ENCODE measurements at places on chromosomes 1 and 21.

- DNase-seq = no peak
Observed at GRCh38 chr1:230005040-230005439, 62.0 kb upstream of the GALNT2 start.

DNA sequence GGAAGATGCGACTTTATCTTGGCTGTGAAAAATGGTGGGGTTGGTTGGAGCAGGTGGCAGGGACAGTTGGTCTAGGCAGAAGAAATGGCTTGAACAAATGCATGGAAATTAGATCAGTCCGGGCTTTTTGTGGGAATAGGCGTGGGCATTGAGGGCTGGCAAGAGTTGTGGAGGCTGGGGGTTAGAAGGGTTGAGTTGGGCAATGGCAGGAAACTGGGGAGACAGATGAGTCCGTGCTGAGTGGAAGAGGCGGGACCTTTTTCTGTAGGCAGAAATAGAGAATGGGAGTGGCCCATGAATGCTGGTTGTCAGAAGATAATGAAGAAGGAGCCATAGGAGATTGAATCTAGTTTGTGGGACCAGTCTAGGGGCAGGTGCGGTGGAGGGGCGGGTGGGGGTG, 6.9 kb downstream of the PDPN start:
- DNase-seq = no peak

GRCh38 chr1:19643602-19644394, at the start of gene NBL1:
Gene NBL1, plus strand, starts transcription at chr1:19644311. Its CDS starts 10,720 bp downstream, at chr1:19655031.
- peak; percentile 75 for DNase-seq

DNA sequence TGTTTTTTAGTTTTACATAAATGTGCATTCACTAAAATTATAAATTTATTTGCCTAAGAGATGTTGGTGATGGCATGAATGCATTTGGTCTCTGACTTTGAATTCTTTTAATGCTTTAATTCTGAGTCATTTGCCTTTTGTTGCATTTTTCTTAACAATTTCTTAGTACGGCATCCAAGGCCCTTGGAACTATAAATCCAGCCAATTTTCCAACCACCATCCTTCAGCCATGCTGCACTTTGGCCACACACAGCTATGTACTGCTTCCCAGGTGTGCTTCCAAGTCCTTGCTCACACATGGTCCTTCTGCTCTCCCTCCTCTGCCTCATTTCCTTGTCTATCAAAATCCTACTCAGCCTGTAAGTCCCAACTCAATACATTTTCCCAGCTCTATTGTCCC, 161.0 kb downstream of the DHRS3 start:
- no peak for DNase-seq

DNA sequence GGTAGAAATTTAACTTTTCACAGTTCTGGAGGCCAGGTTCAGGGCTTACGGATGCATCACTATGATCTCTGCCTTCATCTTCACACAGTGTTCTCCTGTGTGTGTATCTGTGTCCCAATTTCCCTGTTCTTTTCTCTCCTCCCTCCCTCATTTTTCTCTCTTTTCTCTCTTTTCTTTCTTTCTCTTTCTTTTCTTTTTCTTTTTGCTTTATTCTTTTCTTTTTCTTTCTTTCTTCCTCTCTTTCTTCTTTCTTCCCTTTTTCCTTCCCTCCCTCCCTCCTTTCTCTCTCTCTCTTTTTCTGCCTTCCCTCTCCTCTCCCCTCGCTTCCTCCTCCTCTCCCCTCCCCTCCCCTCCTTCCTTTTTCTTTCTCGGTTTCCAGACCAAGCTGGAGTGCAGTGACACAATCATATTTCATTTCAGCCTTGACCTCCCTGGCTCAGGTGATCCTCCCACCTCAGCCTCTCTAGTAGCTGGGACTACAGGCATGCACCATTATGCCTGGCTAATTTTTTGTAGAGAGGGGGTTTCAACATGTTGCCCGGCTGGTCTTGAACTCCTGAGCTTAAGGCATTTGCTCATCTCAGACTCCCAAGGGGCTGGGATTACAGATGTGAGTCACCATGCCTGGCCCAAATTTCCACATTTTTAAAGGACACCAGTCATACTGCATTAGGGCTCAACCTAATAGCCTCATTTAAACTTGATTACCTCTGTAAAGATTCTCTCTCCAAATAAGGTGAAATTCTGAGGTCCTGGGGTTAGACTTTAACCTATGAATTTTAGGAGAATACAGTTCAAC, 115.9 kb downstream of the HUNK start:
- no peak for DNase-seq

- no peak for DNase-seq
Observed at GRCh38 chr1:47191940-47192457, 2.2 kb upstream of the PDZK1IP1 start.

DNA sequence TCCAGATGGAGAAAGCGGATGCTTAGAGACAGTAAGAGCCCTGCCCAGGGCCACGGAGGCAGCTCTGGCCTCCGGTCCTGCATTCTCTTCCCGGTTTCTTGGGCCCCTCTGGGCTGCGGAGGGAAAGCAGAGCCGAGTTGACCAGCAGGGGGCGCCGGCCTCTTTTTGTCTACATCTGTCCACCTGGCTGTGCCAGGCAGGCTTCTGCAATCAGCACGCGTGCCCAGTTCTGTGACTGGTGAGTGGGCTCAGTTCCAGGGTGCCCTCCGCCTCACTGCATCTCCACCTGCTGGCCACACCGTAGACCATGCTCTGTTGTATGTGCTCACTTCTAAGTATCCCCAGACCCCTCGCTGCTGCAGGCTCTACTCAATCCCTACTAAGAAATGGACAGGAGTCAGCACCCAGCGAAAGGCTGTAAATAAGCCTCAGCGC, 6.7 kb upstream of the HUNK start:
- peak; percentile 52 for DNase-seq

DNA sequence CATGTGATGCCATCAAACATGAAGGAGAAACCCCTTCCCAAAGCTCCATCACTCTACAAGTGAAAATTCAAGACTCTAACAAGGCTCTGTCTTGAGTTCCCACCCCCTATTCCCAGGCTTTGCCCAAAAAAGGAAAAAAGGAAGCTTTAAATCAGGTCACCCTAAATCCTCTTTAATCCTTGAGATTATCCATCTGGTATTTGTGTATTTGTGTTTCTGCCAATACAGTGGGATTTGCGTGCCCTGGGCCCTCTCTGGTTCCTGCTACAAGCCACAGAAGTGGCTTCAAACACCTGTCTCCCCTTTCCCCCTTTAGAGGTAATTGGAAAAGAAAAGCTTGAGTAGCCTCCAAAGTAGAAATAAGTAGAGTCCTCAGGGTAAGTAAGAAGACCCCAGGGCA, 120.4 kb downstream of the EDEM3 start:
- DNase-seq = no peak

GRCh38 chr1:114023377-114023776, 44.1 kb downstream of the OLFML3 start:
- no peak for DNase-seq

DNA sequence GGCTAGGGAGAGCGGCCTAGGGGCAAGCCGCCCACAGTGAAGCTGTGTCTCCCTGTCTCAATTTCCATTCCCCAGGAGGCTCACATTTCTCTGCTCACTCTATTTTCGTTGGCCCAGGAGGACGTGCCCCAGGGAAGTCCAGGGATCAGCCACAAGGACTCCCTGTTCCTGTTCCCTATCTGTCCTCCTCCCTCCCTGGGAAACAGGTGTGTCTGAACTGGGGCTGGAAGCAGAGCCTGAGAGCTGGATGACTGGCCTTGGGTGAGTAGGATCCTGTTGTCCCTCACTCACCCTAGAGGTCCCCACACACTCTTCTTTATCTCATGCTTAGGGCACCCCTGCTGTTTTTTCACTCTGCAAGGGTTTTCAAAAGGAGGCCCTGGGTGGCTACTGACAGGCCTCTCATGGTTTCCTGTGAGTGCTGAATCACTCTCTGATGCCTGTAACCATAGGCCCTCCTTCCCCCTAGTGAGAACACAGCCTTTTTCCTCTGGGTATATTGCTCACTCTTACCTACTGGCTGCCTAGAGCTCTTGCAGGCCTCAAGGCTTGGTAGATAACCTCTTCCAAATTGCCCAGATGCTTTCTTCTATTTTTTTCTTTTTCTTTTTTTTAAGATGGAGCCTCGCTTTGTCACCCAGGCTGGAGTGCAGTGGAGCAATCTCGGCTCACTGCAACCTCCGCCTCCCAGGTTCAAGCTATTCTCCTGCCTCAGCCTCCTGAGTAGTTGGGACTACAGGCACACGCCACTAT, 3.3 kb upstream of the UTP11 start:
- DNase-seq = peak; percentile 47

GRCh38 chr1:53461323-53462044, 2.3 kb downstream of the DMRTB1 start:
- no peak for DNase-seq

- peak; percentile 18 for DNase-seq
Observed at GRCh38 chr1:27872802-27873551, 633 bp downstream of the THEMIS2 start.

GRCh38 chr1:21816602-21817302, 4.7 kb downstream of the LDLRAD2 start:
- DNase-seq = no peak

Measured in stimulated activated naive CD4-positive, alpha-beta T cell treated with Interleukin-2 at 50 U/mL for 16 hours (primary cell).